CD4-positive, alpha-beta T cell treated with Interleukin-6 for 4 hours (primary cell): ENCODE measurements at places on chromosomes 1 and 21.

DNA sequence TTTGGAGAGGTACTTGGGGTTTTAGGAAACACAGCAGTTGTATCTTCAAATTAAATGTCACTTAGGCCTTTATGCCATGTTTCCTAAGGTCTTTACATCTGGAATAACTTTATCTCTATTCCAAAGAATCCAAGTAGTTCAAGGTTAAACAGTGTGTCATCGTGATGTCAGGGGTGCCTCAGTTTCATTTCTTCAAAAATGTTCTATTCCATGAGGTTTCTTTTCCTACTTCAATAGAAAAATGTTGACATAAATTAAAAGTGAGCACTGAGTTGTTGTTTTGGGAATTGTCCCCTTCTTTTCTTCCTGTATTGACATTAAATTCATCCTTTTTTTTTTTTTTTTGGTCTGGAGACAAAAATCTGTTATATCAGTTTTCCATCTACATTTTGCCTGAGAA, 160.6 kb upstream of the C21orf91 start:
- DNase-seq = no peak

GRCh38 chr21:14245711-14246110, 29.8 kb downstream of the RBM11 start:
- no peak for DNase-seq

DNA sequence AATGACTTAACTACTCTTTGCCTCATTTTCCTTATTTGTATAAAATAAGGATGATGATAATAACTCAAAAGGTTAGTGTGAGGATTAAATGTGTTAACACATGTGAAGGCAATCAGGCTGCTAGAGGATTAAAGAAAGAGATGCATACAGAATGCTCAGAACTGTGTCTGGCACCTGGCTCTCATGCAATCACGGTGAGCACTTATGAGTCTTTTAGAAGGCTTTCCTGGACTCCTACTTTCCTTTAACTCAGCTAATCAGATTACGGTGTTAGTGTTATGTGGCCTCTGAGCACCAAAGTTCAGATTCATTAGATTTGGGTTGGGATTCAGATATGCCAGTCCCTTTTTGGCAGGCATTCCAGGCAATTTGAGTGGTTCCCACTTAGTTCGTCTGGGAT, 311.6 kb upstream of the USP24 start:
- no peak for DNase-seq

DNA sequence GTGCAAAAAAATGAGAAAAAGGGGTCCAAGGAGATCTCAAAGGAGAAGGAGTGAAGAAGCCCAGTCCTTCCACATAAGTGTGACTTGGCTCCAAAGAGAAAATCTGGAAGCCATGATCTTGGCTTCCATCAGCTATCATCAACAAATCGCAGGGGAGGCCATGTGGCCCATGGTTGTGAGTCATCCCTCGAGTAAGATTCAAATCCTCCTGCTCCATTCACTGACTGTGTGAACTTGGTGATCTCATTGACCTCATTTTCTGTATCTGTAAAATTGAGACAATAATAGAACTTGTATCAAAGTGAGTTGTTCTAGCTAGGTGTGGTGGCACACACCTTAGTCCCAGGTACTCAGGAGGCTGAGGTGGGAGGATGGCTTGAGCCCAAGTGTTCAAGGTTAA, 79.1 kb upstream of the OLIG2 start:
- DNase-seq = no peak

GRCh38 chr1:75690547-75690946, 34.0 kb upstream of the ACADM start:
- DNase-seq = no peak

DNA sequence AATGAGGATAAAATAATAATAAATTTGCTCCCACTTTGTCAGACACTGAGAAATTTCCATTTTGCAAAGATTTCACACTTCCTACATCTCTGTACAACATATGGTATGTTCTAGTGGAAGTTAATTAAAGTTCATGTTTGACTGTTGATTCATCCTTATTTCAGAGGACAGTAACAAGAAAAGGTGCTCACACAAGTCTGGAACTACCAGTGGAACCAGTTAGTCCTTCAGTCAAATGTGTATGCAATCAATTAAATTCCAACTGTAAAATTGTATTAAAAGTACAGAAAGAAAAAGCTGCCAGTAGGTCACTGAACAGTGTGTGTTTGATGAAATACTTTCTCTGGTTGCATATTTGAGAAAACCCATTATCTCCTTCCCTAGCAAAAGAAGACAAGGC, 496.0 kb upstream of the PKN2 start:
- no peak for DNase-seq

DNA sequence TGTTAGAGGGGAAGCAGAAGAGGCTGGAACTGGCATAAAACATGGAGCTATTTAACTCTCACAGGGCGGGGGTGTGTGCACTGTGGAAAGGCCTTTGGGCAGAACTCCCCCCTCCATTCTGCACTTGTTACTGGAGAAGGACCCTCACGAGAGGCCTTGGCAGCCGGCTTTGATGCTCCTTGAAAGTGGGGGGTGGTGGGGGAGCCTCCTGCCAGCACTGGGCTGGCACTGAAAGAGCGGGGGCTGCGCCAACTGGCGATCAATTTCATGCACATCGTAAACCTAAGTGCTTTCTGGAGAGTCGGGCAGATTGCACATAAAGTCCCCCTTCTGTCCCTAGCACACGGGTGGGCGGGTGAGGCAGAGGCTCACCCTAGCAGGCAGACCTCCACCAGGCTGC, 28.9 kb downstream of the FOXO6 start:
- DNase-seq = no peak

DNA sequence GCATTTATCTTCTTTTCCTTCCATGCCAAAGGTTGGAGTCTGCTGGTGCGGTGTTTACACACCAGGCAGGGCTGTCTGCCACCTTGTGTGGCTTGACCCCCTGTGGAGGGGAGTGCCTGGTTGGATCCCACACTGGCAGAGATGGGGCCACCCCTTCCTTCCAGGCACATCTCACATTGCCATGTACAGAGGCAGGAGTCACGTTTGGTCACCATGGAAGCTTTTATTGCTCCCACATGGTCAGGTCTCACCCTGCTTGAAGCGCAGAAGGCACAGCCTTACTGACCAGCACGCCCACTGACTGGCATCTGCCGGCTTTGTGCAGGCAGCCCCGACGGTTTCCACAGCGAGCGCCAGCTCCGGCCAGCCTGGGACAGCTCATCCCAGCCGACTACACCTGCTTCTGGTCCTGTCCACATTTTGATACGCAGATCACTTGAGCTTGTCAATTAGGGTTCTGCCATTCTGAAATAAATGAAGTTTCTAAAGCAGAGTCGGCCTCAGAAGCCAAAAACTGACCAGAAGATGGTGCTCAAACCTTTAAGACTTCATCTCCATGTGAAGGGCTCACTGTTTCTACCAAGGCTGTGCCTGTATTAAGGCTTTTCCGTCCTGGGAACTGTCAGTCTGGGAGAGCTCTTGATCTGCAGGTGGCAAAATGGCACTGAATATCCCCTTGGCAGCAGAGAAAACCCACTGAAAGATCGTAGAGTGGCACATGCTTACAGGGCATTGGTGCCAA, 35.6 kb upstream of the EPHA8 start:
- DNase-seq = no peak

GRCh38 chr1:193184776-193185175, 1.6 kb downstream of the B3GALT2 start:
- no peak for DNase-seq

DNA sequence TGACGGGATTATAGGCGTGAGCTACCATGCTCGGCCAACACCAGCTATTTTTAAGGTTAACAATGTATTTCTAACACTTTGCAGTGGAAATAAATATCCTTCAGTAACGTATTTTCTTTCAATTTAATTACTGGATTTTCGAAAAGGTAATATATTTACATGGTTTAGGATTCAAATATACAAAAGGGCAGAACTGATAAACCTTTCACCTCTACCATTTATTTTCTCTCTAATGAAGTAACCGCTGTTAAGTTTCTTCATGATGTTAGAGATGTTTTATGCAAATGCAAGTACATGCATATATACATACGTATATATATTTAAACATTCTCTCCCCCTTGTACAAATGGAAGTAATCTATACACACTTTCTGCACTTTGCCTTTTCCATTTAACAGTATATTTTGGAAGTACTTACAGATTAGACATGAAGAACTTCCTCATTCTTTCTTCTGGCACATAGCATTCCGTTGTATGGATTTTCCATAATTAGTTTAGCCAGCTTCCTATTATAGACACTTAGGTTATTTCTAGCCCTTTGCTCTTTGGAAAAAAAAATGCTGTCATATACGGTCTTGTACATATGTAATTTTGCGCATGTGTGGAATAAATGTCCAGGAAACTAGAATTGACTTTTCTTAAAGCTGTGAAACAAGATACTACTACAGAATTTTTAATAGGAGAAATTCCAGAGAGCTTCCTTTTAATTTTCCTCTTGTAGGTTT, 14.9 kb upstream of the HJV start:
- DNase-seq = no peak

DNA sequence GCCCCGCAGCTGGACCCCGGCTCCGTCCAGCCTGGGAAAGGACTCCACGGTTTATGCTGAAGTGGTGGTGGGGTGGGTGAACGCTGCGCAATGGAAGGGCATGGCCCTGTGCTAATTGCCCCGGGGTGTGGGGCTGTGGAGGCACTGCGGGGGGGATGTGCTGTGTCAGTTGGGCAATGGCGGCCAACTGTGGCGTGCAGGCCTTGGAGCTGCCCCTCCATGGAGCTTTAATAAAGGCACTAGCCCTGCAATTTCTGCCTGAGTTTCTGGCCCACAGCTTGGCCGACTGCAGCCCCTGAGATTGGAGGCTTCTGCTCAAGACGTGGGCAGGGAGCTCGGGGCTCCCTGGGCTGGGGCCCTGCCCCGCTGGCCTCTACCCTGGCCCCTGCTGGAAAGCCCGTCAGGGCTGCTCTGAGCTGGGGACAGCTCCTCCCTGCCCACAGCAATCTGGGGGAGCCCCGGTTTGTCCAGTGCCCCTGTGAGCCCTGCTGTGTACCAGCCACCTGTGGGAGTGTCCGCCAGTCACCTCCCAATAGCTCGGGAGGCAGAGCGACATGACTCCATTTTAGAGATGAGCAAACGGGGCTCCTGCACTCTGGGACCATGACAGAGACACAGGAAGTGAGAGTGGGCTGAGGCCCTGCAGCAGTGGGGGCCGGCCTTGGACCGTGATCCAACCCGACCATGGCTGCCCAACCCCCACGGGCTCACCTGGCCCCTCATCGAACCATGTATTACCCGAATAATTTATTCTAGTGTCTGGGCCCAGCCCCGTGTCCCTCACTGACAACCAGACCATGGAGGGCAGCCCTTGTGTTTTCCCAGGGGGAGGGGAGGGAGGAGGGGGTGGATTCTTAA, 8.7 kb upstream of the TNFRSF14 start:
- DNase-seq = peak; percentile 54

DNA sequence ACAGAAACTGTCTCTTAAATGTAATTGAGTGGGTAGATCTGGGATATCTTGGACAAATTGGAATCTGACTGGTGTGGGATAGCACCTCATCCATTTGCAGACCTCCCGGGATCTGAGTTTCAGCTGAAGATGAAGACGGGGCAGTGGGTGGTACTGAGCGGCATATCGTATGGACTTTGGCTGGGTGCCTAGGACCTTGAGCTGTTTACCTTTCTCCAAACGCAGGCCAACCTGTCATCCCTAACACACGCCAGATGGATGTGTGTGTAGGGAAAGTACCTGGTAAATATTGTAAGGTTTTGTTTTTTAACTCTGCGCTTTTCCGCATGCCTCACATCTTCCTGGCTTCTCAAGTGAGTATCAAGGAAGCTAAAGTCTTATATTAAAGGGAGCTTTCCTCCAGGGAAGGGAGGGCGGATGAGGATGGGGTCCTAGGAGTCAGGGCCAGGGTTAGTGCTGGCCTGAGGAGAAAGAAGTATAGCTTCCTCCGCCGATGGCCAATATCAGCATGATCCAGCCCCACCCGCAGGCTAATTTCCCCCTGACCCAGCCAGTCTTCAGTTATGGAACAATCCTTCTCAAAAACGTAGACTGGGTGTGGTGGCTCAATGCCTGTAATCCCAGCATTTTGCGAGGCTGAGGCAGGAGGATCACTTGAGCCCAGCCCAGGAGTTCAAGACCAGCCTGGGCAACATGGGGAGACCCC, 26.2 kb downstream of the ATP8B2 start:
- DNase-seq = no peak

GRCh38 chr1:201226178-201226514, 35.5 kb downstream of the IGFN1 start:
- DNase-seq = no peak

GRCh38 chr21:28308516-28308915, 684.2 kb downstream of the LTN1 start:
- no peak for DNase-seq

GRCh38 chr1:214957330-214958137, 125.0 kb upstream of the KCNK2 start:
- no peak for DNase-seq

DNA sequence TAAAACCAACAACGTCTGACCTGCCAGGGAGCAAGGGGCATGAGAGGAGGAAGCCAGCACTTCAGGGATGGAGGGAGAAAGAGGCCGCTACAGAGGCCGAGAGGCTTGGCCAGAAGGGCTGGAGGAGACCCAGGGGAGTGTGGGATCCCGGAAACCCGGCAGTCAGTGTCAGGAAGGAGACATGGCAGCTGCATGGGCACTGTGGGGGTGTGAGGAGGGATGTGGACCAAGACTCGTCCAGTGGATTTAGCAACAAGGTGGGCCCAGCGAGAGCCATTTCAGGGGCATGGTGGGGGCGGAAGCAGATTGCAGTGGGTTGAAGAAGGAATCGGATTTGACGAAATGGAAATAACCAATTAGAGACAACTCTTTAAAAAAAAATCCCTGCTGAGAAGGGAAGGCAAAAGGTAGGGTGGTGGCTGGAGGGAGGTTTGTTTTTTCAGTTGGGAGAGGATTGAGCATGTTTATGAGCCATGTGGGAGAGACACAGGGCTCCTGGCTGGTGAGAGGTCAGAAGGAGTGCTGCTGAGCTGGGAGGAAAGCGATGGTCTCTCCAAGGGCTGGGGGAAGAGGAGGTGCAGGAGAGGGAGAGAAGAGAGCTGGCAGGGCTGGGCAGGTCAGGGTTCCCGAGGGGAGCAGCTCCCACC, 4.4 kb downstream of the B4GALT2 start:
- no peak for DNase-seq

GRCh38 chr1:218537122-218537913, 192.2 kb downstream of the TGFB2 start:
- no peak for DNase-seq

- no peak for DNase-seq
Measured at GRCh38 chr1:114758256-114758832, 560 bp upstream of the CSDE1 start.

- DNase-seq = no peak
Measured at GRCh38 chr1:65606426-65606825, 186.0 kb downstream of the LEPR start.

DNA sequence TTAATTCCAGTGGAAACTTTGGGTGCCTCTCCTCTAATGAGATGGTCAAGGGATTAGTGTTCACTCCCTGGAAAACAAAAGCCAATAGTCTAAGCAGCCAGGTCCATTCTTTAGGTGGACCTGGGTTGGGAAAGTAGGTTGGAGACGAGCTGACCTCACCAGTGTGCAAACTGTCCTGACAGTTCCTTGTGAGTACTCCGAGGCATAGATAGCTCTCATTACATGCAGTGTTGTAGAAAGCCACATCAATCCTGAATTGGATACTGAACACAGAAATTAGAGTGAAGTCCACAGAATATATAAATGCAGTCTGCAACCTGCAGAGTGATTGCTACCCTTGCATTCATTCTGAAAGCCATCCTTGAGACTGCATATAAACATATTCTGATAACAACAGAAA, 675.1 kb upstream of the CXADR start:
- DNase-seq = no peak

GRCh38 chr1:42379794-42380585, 602 bp upstream of the RIMKLA start:
- DNase-seq = no peak

GRCh38 chr1:94309829-94310569, 72.6 kb upstream of the ARHGAP29 start:
- no peak for DNase-seq

GRCh38 chr21:17441370-17441769, 71.5 kb upstream of the CXADR start:
- no peak for DNase-seq
